Subcutaneous preadipocyte (primary cell): ENCODE measurements at places on chromosomes 6 and 20. TPM values are rescaled to one million over a fixed set of nuclear protein-coding genes. Genes with fewer than 3 reads are reported as not detected.

Gene ZNF311
- 0.98 and 1.1 TPM in 2 replicates for total RNA-seq

Gene PCMT1
- 112 and 144 TPM in 2 replicates for total RNA-seq

Gene MCM9
- 13.2 and 21.1 TPM in 2 replicates for total RNA-seq

Gene ENPP5
- 0.78 and 9.6 TPM in 2 replicates for total RNA-seq

Gene SLC22A2
- total RNA-seq, result not detected in 2 replicates

Gene POPDC3
- total RNA-seq, result 23.7 and 24.6 TPM in 2 replicates

Gene PACRG
- total RNA-seq, result 0.37 and 0.78 TPM in 2 replicates

Gene MUC21
- total RNA-seq, result not detected in 2 replicates

Gene GPSM3
- 1.1 and 1.4 TPM in 2 replicates for total RNA-seq

Gene BPIFA1
- total RNA-seq, result not detected in 2 replicates

Gene NANP
- total RNA-seq, result 6.6 and 10.4 TPM in 2 replicates

Gene BCAS4
- total RNA-seq, result 2.6 and 3.7 TPM in 2 replicates

Gene MMP24
- total RNA-seq, result under 0.01 TPM in 2 replicates
